ENCODE measurements at places on chromosomes 5 and 9.

GRCh38 chr5:120139039-120139438, 325.1 kb upstream of the PRR16 start:
- DNase-seq = no peak

- peak; percentile 71 for DNase-seq
Measured at GRCh38 chr9:113578882-113579282, 115.4 kb downstream of the RGS3 start.

DNA sequence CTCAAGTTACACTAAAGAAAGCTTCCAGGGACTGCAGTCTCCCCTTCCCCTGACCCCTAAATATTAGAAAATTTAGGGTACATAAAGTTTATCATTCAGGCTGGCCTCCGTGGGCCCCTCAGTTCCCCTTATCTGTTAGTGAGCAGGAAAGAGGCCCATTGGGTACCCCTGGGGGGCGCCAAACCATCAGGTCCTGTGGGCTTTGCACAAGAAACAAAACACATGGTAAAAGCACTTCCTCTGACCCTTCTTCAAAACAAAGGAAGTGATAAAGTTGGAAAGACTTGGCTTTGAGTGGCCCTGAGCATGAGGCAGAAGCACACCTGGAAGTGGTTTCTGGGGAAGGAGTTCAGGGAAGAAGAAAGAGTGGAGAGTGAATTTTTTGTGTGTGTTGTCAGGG, 213.0 kb downstream of the SMARCA2 start:
- DNase-seq = no peak

- no peak for DNase-seq
Measured at GRCh38 chr5:96509316-96509715, 76.3 kb upstream of the PCSK1 start.

GRCh38 chr5:159786901-159787691, 129.2 kb upstream of the ADRA1B start:
- DNase-seq = no peak

DNA sequence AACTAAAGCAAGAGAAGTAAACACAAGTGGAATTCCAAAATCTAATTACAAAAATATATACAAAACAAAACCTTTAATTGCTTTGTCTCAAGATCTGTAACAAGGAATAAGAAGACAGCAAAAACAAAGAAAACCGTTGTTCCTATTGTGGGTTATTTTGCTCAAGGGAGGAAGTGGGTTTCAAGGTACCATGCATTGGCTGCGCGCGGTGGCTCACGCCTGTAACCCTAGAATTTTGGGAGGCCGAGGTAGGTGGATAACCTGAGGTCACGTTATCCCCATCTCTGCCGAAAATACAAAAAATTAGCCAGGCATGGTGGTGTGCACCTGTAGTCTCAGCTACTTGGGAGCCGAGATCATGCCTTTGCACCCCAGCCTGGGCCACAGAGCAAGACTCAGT, 12.1 kb upstream of the IQGAP2 start:
- no peak for DNase-seq

GRCh38 chr5:59036274-59036961, 453.5 kb downstream of the RAB3C start:
- peak; percentile 18 for DNase-seq

All from KG1 (cell line).